ENCODE measurements at places on chromosomes 7 and 10.

GRCh38 chr10:131896403-131896802 is 4.4 kb upstream of the PPP2R2D start:
- no peak for DNase-seq

DNA sequence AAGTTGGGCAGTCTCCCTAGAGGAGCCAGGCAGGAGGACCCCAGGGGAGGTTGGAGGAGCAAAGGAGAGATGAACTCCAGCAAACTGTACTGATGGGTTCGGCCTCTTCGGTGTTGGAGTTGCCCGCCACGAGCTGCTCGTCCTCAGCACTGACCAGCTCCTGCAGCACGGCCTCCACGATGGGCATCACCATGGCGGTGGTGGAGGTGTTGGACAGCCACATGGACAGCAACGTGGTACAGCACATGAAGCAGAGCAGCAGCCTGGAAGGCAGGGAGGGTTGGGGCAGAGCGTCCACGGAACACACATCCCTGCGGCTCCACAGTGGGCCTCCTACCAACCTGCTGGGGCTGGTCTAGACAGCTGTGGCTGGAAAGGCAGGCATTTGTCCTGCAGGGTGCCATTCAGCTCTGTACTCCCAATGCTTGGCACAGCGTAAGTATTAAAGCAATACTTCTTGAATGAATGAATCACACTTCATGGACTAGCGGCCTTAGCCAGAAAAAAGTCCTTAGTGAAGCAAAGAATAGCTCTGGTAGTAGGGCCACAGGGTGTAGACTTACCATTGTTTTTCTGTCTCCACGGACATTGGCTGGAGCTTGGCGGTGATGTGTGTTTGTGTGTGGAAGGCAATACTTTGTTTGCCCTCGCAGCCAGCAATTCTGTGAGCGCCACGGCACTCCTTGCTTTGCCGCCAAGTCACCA is 21.8 kb downstream of the SLC13A4 start:
- DNase-seq = no peak

DNA sequence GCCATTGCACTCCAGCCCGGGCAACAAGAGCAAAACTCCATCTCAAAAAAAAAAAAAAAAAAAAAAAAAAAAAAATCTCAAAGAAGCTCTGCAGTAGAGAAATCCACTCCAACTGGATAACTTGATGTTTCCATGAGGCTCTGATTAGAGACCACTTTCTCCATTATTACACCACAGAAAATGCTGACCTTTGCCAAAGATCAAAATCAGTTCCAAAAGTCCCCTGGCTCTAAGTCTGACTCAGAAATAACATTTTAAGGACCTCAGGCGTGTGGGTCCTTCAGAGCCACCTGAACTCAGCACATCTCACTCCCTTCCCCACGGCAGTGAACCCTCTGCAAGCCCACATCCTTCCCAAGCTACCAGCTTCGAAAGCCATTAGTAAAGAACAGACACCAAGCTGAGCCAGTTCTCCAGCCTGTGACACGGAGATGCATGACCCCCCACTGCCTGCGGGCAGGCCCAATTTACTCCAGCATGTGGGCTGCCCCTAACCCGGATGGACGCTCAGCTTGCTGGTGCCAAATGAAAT is 13.8 kb upstream of the TMEM120A start:
- DNase-seq = no peak

DNA sequence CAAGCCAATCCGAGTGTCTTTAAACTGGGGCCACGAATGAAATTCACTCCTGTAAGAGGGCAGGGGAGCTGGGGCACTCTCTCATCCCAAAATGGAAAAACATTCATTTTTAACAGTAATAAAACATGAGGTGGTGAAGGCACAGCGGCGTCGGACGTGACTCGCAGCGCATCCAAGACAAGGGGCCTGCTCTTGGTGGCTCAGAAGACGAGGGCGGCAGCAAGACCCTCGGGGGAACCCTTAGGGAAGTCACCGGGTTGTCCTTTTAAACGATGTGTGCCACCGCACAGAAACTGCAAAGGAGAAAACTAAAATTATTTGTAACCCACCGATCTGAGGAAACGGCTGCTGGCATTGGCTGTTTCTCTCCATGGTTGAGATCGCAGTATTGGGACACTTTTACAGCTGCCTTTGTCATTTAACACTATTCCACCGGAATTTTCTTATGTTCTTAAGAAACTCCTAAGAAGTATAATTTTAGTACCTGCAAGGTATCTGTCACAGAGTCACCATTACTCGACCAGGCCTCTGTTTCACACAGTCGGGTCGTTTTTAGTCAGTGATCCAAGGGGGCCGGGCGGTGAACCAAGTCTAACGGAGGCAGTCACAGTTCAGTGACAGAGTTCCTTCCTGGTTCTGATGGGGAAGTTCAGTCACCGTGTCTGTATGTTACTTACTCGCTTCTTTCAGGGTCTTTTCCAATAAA is 159.3 kb downstream of the PTPRN2 start:
- DNase-seq = no peak

GRCh38 chr10:98858525-98858924 is 377.1 kb downstream of the HPSE2 start:
- DNase-seq = no peak

Measured in right kidney (tissue), 9 donors.